ENCODE measurements at places on chromosomes 16 and 17. TPM values are rescaled to one million over a fixed set of nuclear protein-coding genes. Genes with fewer than 3 reads are reported as not detected.

Gene MRM3
- total RNA-seq = 28.7 TPM

DNA sequence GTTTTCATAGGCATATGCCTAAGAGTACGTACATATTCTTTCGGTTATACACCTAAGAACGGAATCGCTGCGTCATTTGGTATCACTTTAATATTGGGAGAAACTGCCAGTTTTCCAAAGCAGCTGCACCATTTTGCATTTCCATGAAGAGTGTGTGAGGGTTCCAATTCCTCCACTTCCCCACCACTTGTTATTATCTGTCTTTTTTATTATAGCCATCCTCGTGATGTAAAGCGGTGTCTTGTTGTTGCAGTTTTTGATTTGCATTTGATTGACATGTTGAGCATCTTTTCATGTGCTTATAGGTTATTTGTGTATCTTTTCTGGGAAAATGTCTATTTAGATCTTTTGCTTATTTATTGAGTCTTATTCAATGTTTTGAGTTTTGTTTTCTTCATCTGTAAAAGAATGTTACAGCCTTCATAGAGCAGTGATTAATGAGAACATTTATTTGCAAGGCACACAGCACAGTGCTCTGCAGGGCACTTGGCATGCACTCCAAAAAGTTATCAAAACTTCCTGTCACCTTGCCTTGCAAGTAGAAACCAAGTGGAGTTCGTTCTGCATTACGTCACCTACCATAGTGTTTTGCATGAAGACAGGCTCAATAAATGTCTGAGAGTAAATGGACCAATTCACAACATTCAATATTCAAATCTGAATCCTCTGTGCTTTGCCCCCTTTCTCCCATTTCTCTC is 26.6 kb upstream of the ST6GALNAC1 start:
- DNase-seq = no peak

Gene PRAC1
- not detected for total RNA-seq

Gene SLC6A4
- 0.07 TPM for total RNA-seq

DNA sequence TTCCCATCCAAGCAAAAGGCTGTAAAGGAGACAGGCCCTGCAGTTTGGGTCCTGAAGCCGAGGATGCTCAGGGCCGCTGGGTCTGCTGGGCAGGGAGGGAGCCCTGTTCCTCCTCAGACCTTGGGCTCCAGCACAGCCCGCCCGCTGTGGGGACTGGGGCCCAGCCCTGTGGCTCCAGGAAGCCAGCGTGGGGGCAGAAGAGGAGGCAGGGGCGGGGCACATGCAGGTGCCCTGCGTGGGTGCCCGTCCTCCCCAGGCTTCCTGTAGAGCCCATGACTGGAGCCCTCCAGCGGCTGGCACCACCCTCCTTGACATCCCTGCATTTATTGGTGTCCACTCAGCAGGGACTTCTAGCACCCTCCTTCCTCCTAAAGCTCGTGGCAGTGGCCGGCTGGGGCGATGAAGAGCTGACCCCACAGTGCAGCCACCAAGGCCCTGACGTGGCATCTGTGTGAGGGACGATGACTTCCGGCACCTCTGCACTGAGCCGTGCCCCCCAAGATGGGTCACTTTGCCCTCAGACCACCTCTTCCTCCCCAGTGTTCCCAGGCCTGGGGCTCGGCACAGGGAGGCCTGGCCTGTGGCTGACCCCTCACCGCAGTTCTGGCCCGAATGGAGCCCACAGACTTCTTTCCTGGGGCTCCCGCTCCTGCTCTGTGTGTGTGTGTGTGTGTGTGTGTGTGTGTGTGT is 9.9 kb downstream of the PRSS27 start:
- DNase-seq = no peak

DNA sequence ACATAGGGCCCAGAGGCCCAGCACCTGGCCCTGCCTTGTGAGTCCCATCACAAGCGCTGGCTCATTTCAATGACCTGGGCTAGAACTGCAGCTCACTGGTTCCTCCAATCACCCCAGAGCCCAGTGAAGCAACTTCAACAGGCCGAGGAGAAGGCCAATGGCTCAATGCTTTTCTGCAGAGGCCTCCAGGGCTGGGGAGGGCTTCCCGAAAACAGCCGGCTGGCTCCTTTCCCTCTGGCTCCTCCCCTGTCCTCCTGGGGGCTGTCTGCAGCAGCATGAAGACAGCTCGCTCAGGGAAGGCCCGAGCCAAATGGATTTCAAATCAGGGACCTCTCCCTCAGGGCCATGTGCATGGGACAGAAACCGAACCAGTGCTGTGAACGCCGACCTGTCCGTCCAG is 121.6 kb downstream of the ZNF423 start:
- no peak for DNase-seq

- DNase-seq = no peak
Measured at GRCh38 chr16:49411121-49411970, 37.7 kb downstream of the C16orf78 start.

DNA sequence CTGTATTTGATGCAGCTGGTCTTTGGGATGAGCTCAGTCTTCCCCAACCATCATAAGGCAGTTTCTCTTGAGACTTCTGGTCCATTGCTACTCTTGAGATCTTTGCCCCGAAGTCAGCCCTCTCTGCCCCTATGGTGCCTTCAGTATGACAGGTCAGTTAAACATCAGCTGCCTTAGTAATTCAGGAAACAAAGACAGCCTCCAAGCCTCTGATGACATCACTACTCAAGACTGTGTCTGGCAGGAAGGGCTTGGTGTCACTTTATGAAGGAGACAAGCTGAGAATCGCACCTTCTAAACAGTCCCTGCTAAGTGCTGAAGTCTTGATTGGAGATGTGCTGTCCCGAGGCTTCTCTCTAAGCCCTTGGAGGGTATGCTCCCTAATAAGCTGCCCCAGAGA is 104.9 kb upstream of the TBX2 start:
- DNase-seq = no peak

- DNase-seq = no peak
Measured at GRCh38 chr16:12588510-12588909, 215.2 kb downstream of the CPPED1 start.

DNA sequence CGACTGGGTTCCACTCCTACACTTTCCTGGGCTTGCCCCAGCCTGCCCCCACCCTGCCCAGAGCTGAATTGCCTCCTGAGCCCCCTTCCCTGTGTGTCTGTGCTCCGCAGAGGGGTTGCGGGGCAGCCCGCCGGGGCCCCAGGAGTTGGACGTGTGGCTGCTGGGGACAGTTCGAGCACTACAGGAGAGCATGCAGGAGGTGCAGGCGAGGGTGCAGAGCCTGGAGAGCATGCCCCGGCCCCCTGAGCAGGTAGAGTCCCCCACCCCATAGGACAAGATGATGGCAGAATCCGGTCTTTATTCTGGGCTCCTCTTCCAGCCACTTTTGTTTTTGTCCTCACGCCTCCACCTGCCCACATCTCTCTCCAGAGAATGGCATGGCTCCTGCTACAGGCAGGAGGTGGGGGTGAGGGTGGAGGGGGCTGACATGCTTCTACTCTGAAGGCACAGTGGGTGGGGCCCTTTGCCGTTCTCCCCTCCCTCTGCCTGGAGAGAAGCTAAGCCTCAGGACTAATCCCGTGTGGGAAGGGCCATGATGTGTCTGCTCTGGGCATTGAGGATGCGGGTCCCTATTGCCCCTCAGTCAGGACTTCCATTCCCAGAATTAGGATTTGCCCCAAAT is 3.5 kb downstream of the ACBD4 start:
- DNase-seq = no peak

Gene UBALD1
- total RNA-seq = 5.4 TPM
